Stimulated activated CD8-positive, alpha-beta memory T cell treated with anti-CD3 and anti-CD28 coated beads, Interleukin-4, amount 100 ng/mL, for 48 hours (primary cell): ENCODE measurements at places on chromosomes 3 and 15.

DNA sequence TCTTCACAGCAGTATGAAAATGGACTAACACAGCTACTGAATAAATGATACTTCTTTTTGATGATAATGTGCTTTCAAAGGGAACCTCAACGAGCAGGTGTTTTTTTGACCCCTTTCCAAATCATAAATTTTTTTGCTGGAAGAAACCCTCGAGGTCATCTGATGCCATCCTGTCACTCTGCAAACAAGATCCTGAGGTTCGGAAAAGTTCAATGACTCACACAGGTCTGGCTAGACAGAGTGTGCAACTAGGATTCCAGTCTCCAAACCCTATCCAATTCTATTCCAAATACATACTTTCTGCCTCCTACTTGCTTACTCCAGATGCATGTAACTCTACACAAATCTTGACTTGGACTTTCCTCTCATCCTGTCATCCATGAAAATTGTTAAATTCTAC, 124.7 kb downstream of the NEDD4 start:
- no peak for DNase-seq

DNA sequence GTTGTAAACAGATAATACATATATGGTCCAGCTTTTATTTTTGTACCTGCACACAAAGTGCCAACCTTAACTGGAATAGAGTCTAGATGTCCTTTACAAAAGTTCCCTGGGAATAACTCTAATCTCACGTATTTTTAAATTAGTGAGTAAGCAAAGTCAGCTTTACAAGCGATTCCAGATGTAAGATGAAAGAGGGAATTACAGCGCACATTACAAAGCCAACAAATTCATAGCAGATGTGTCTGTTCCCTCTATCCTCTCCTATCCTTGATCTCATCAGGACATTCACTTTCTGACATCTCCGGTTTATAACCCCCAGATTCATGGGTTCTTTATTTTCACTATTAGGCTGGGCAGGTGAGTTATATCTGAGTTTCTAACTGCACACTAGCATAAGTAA, 406.8 kb upstream of the ZNF385D start:
- DNase-seq = no peak

DNA sequence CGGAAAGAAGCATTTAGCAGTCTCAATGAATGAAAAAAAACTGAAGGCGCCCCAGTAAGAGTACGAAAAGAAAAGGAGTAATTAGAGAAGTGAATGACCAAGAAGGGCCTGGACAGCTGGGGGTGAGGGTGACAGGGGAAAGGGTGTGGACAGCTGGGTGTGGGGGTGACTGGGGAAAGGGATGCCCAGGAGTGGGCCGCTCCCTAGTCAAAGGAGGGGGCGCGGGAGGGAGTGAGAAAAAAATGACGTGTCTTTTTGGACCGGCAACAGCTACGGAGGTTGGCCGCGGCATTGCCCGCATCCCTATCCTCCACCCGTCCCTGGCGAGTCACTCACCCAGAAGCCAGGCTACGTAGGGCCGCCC, 274 bp upstream of the ZCWPW2 start:
- DNase-seq = no peak

DNA sequence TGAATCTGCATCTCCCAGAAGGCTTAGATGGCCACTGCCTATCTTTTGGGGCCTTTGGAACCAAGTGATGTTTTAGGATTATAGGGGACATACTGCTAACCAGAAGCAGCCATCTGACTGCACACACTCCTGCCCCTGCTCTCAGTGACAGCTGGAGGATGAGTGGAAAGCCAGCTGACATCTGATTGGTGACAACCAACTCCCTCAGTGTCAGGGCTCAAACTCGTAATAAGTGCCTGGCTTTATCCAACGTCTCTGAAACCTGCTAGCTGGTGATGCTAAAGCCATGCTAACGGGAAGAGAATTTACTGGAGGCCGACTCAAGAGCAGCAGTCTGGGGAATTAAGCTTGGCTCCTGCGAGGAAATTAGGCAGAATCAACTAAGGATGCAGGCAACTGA, 35.1 kb downstream of the KY start:
- DNase-seq = no peak

GRCh38 chr15:79535536-79535935, 103.4 kb downstream of the MINAR1 start:
- no peak for DNase-seq

GRCh38 chr3:54349231-54349652, 226.9 kb downstream of the CACNA2D3 start:
- no peak for DNase-seq

GRCh38 chr3:8988791-8989558, 25.7 kb upstream of the RAD18 start:
- no peak for DNase-seq

- DNase-seq = no peak
Measured at GRCh38 chr15:48962662-48963523, 826 bp downstream of the SHC4 start.

GRCh38 chr15:56763141-56763895, 30.0 kb upstream of the ZNF280D start:
- DNase-seq = no peak

GRCh38 chr3:141870091-141870687, 6.3 kb upstream of the ATP1B3 start:
- DNase-seq = no peak

GRCh38 chr3:51683566-51683965, 12.5 kb downstream of the TEX264 start:
- no peak for DNase-seq

- DNase-seq = no peak
Measured at GRCh38 chr15:90154861-90155626, 46.1 kb upstream of the SEMA4B start.

DNA sequence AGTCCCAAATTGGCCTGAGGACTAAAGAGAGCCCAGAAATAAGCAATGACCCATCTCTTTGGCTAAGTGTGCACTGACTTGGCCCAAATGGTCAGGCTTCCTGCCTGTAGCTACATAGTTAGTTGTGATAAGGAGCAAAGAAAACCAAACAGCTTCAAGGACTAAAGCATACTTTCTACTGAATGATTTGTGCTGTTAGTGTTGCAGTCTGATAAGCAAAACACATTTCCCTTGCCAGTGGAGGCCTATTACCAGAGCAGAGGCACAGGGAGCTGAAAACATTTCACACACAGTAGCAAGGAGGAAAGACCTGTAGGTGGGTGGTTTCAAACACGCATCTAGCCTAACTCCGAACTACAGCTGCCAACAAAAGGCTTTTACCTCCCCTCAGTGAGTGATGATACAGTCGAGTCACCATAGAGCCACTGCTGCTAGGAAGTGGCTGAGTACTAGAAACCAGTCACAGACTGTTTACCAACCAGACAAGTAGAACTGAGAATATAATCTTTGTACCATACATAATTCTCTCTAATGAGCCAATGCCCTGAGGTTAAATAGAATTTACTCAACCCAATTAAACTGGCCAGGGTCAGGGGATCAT, 222.3 kb upstream of the THBS1 start:
- DNase-seq = no peak

GRCh38 chr3:114452256-114452655, 158.4 kb downstream of the TIGIT start:
- DNase-seq = no peak

DNA sequence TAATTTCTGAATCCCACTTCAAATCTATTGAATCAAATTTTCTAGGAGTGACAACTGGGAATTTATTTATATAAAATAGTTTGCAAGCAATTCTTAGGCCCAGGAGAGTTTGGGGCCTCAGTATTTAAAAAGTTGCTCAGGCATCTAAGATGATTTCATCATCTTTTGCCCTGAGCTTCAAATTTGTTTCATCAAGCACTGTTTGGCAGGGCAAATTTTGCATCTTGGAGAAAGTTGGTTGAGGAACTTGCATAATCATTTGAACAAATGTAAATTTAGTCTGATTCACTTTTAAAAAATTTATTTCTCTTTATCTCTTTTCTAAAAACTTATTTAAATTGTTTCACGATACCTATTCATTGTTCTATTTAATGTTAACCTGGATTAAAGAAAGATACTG, 702.8 kb downstream of the SI start:
- DNase-seq = no peak

- DNase-seq = no peak
Measured at GRCh38 chr3:150286390-150287147, 121.5 kb upstream of the TSC22D2 start.

GRCh38 chr15:92638291-92638708, 17.3 kb downstream of the FAM174B start:
- no peak for DNase-seq

GRCh38 chr15:58274885-58275284, 136.7 kb downstream of the AQP9 start:
- no peak for DNase-seq

DNA sequence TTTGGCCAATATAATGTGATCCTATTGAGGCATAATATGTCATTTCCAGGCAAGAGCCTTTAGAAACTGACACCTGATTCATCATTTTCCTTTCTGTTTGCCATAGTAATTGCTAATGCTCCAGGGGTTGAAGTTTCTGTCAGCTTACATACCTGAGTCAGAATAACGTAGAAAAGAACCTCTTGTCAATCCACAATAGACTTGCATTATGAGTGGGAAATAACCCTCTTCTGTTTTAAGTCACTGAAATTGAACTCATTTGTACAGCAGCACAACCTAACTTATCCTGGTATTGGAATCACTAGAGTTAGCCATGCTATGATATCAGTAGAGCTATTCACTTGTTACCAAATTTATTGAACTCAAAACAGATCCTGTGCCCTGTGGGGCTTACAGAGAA, 101.7 kb upstream of the TP63 start:
- DNase-seq = no peak

DNA sequence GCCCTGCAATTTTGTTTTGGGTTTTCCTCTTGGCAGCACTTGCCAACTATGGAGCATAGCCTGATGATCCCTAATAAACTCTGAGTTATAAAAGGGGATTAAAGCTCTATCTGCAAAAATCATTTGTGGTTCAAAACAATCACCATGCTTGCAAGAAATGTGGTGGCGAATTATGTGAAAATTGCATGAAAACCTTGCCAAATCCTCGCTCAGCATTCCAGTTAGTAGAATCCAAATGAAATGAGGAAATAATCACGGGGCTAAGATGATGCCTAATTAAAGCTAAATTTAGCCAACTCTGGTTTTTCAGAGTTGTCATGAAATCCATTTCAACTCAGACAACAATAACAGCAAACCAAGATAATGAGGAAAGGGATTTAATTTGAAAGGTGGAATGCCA, 73.0 kb upstream of the PROK2 start:
- DNase-seq = no peak

DNA sequence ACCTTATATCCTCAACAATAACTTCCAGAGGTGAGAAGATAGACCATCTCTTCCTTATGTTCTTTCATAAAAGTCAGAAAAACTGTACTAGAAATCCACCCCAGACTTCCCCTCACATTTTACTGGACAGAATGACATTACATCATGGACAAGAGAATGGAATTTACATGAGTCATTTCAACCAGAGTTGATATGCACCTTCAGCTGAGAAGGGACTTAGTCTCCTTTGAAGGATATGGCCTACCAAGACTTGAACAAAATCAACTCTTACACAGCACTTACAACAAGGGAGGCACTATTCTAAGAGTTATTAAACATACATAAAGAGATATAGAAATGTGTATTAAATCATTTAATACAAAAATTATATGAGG, 380.0 kb upstream of the DPH6 start:
- DNase-seq = no peak

GRCh38 chr3:89808680-89809197, 701.3 kb downstream of the EPHA3 start:
- DNase-seq = no peak

DNA sequence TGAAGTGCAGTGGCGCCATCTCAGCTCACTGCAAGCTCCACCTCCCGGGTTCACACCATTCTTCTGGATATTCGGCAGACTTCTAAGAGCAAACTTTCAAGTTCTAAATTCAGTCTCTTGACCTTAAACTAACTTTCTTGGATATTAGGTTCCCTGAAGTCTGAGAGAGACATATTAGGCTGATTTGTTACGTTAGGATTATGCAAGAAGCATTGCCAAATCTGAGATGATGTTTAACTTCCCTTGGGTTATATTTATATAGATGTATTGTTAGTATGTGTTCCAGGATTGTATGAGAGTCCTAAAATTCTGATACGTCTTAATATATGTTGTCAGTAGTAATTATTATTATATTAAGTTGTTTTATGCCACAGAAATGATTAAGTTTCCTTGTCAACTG, 80.1 kb downstream of the SLC6A1 start:
- no peak for DNase-seq

- no peak for DNase-seq
Measured at GRCh38 chr15:74869372-74869725, 3.8 kb downstream of the SCAMP2 start.

DNA sequence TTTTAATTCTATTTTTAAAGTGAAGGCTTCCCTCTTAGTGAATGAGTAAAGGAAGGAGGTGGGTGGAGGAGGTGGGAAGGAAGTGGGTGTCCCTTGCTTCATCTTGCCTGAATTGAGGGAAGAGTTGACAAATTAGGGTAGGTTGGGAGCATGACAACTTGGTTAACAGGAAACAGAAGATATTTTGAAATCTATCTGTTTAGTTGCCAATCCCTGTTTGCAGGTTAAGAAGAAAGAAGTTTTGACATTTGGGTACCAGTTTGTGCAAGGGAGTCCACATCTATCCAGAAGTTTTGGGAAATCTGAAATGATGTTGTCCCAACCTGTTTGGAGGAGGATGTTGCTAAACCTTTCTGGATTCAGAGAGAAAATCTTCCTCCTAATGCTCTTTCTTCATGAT, 204.1 kb upstream of the SUCLG2 start:
- DNase-seq = no peak

- peak; percentile 83 for DNase-seq
Measured at GRCh38 chr3:18556503-18557135, 131.5 kb upstream of the SATB1 start.

GRCh38 chr15:81254277-81254915, 57.7 kb downstream of the IL16 start:
- DNase-seq = no peak

DNA sequence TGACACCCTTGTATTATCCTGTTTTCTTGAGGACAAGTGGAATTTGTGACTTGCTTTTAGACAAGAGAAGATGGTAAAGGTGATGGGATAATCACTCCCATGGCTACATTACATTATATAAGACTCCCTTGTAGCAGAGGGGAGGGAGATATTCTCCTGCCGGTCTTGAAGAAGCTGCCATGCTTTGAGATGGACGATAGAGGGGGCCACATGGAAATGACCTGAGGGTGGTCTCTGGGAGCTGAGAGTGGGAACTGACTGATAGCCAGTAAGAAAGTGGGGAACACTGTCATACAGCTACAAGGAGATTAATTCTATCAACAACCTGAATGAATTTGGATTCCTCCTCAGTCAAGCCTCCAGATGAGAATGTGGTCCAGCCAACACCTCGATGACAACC, 540.1 kb downstream of the NTRK3 start:
- no peak for DNase-seq

GRCh38 chr3:189142527-189142926, 29.2 kb upstream of the TPRG1 start:
- no peak for DNase-seq

- DNase-seq = no peak
Measured at GRCh38 chr3:140902791-140903190, 38.8 kb upstream of the SLC25A36 start.

GRCh38 chr15:89291934-89292438, 42.6 kb downstream of the POLG start:
- no peak for DNase-seq
